ENCODE measurements at places on chromosomes 11 and 22. TPM values are rescaled to one million over a fixed set of nuclear protein-coding genes. Genes with fewer than 3 reads are reported as not detected.
A peak's percentile ranks its signal among the peaks of the same experiment; 100 is the strongest.

GRCh38 chr22:46774253-46774979 lies 12.0 kb downstream of the TBC1D22A start:
- DNase-seq, result no peak

Gene OR8G5
- not detected for total RNA-seq

GRCh38 chr11:119192111-119192510 lies 6.8 kb downstream of the NHERF4 start:
- no peak for DNase-seq

- no peak for DNase-seq
Observed at GRCh38 chr22:49566141-49566541, 261.5 kb downstream of the BRD1 start.

Gene TRIM64C
- not detected for total RNA-seq

DNA sequence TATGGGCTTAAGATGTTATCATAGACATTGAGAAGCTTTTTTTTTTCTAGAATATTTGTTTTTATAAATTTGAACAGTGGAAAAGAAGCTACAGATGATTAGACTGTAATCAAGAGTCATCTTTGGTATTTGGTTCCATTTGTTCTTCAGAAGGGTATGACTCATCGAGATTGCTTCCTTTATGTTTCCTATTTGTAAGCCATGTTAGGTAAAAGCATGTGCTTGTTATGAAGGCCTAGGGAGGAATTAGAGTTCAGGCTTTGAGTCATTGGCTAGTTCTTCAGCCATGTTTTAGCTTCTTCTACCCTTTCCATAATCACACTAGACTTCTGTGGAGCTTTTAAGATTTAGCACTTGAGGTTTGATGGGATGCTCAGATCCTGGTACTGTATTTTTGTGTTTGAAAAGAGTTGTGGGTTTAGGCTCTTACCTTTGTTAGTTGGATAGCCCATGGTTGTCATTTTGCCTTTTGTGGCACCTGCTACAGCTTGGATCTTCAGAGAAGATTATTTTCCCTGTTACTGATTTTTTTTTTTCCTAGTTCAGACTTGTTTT lies 44.3 kb downstream of the POLD3 start:
- DNase-seq, result no peak

GRCh38 chr22:20644071-20644642 lies 129.8 kb upstream of the SERPIND1 start:
- no peak for DNase-seq

DNA sequence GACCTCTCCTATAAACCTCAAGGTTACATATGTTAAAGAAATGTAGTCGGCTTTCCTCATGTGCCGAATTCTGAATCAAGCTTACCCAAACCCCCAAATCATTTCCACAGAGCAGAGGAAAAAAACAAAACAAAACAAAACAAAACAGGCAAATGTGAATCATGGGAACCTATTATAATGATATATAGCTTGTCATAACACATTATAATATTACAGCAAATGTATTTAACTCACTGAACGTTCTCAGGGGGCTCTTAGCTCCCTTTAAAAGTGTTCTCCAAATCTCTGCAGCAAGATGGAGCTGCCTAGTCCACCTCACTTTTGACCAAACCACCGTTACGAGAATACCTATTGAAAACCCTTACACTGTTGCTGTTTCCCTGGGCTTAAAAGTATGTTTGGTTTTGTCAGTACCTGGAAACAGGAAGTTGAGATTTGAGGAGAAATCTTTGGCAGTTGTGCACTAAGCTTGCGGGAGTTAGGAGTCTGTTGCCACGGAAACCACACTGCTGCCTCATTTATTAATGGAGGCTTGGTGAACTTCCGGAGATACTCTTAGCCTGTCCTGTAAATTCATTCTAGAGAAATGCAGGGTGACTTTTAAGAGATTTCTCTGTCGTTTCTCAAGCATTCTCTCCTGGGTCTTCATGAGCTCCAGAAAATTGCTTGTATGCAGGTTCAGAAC lies 167.0 kb upstream of the RASSF10 start:
- no peak for DNase-seq

GRCh38 chr11:65429724-65430405 lies 7.3 kb downstream of the NEAT1 start:
- DNase-seq, result peak; percentile 79

Gene OR4A16
- total RNA-seq, result not detected

Gene PLAAT4
- total RNA-seq, result 87.0 TPM

Gene DEUP1
- total RNA-seq, result 0.14 TPM

- DNase-seq, result no peak
Observed at GRCh38 chr22:48182846-48183805, 1420.7 kb downstream of the TBC1D22A start.

Gene SUN2
- total RNA-seq, result 129 TPM

Gene MMP8
- not detected for total RNA-seq
